Fibroblast of skin of abdomen (primary cell): ENCODE measurements at places on chromosomes 2 and 18.

DNA sequence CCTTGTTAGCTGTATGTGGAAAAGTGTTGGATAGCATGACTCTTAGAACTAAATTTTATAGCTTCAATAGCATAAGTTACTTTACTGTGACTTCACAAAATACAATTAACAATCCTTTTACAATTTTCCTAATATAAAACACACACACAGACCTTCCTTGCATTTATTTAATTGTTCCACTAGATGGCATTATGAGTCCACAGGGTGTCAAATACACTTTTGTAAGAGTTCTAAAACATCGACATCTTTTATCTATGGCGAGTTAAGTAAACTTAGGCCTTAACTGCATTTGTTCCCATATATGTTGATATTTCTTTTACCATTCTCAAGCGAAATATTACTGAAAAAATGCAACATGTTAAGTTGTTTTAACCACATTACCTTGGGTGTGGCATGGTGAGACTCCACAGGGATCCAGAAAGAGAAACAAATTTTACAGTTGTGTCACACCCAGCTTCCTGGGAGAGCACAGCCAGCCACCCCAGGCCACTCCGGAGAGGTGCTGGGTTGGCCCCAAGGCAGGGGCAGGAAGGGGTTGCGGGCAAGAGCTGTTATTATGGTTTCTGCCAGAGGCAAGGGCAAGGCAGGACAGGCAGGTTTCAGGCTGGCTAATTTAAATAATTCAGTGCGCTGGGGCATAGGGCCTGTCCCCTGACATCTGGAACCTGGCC, 312.4 kb upstream of the MC4R start:
- peak; percentile 24 for DNase-seq

DNA sequence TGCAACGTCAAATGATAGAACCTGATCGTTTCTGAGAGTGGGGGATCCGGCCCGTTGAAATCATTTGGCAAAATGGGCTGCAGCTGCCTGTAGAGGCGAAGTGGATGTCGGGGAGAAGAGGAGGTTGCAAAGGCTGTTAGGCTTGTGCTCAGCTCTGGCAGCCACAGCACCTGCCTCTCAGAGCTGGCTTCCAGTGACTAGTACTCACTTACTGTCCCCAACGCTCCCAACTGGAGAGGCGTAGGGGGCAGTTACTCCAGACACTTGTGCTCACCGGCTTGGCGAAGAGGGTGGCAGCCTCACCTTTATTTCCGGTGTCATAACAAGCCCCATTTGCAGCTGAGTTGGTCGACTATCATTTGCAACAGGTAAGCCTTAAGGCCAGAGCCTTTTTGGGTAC, 37.9 kb downstream of the NCK2 start:
- DNase-seq, result no peak

DNA sequence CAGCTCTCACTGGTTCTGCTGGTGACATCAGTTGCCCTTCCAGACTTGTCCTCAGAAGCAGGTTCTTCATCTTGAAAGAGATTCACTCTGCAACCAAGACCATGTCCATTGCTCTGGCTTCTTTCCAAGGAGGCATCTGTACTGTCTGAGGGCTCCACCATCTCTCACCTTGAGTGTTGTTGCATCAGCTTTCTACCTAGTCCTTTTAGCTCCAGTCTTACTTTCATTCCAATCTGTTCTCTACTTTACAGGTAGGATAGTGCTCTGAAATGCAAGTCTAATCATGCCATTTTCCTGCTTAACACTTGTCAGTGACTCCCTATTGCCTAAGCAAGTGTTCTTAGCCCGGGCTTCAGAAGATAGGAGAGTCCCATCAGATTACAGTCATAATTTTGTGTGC, 117.7 kb downstream of the EN1 start:
- no peak for DNase-seq

GRCh38 chr2:234771980-234772732, 179.7 kb upstream of the SH3BP4 start:
- peak; percentile 58 for DNase-seq

DNA sequence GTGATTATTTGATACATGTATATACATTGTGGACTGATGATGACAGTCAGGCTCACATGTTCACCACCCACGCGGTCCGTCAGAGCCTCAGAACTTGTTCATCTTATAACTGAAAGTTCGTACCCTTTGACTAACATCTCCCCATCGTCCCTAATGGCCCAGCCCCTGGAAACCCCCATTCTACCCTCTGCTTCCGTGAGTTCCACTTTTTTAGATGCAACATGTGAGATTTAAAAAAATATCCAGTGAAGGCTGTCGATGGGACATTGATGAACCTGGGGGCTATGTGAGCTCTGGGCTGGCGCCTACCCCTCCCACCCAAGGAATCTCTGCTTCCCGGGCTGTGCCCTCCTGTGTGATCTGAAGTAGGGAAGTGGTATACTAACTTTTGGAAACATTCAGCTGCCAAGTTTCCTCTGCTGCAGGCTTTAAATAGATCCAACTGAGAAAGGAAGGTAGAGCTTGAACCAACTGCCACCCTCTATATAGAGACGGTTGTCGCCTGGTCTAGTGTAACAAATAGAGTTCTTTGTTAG, 163.8 kb downstream of the FAM210A start:
- no peak for DNase-seq

DNA sequence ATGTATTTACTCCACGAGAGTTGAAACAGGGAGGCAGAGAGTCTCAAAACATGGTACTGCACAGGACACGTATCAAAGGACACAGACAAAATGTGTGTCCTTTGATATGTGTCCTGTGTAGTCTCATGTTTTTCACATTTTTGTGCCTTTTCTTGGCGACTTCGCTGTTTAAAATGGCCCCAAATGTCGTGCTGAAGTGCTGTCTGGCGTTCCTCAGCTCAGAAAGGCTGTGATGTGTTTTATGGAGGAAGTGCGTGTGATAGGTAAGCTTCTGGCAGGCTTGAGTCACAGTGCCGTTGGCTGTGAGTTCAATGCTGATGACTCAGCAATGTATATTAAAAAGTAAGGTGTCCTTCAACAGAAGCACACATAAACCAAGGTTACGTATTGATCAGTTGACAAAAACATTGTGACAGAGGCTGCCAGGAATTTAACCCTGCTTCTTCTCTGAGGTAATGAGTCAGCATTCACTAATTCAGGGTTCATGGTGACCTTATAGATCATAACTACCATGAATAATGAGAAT, 78.2 kb downstream of the DYSF start:
- peak; percentile 58 for DNase-seq

- DNase-seq, result no peak
Observed at GRCh38 chr2:27128668-27129571, 5.3 kb downstream of the ABHD1 start.

DNA sequence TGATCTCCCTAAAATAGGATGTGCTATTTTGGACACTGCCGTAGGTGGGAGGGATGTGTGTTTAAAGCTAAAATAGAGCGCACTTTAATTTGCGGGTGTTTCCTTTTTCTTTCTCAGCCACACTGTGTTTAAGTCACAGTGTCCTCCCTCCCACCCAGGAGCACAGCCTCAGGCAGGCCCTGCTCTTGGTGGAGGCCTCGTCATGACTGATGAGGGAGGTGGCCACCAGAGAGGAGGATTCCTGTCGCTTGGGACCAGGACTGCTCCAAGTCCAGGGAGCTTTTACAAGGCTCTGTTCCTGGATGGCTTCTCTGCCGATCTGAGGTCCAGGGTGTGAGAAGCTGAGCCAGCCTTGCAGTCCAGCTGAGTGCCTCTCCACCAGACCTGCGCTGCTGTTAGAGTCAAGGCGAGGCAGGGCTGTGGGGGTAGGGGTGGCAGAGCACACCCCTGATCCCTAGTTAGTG, 33.5 kb downstream of the INPP4A start:
- no peak for DNase-seq

DNA sequence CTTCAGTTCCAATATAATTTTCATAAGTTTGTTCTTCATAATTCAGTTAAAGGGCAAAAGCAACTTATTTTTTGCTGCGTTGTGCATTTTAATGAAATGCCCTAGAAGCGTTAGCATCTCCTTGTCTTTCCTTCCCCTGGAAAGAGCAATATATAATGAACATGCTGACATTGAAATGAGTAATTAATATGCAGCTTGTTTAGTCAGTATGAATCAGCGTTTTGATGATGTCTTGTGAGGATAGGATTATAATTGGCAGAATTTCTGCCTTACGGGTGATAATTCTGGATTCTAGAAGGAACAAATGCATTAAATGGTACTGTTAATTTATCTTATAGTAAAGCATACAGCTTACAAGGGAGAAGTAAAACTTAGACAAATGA, 152.3 kb upstream of the MMADHC start:
- DNase-seq, result peak; percentile 64

DNA sequence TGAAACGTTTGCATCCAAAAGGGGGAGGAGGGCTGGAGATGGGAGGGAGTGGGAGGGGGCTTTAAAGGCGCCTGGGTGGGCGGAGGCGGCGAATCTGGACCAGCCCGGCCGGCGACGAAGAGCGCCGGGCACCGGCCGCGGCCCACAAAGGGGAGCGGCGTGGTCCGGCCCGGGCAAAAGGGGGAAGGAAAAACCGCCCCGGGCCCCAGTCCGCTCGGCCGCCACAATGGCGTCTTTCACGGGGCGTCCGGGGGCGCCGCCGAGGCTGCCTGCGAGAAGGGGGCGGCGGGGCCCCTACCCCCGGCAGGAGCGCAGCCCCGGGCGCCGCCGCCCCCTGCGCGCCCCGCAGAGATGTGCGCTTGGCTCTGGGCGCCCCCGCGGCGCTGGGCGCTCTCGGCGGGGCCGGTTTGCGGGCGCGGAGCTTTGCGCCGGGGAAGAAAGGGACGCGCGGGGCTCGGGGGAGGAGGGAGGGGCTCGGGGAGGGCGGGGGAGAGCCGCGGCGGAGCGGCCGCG, 108.1 kb upstream of the KCTD1 start:
- no peak for DNase-seq

GRCh38 chr18:12855916-12856315, 28.1 kb downstream of the PTPN2 start:
- DNase-seq, result no peak

- DNase-seq, result no peak
Observed at GRCh38 chr2:158967114-158967730, 1.2 kb upstream of the TANC1 start.

GRCh38 chr2:32865399-32866068, 81.2 kb upstream of the LTBP1 start:
- DNase-seq, result peak; percentile 98

DNA sequence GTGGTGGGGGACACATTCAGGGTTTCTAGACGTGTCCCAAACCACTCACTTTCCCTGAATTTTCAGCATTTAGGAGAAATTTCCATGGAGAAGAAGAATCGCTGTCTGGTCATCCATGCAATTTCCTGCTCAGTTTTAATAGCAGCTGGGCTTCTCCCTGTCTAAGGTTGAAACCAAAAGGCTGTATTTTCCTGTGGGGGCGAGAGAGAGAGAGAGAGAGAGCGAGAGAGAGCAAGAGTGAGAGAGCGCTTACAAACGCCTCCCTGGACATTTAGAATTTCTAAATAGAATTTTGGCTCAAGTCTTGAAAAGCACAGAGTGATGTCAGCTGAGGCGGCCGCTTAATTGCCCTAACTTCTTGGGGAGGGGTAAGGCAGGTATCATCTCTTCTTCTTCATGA, 110.8 kb downstream of the SETBP1 start:
- DNase-seq, result no peak

- DNase-seq, result no peak
Observed at GRCh38 chr2:121200011-121200347, 85.0 kb downstream of the TFCP2L1 start.

DNA sequence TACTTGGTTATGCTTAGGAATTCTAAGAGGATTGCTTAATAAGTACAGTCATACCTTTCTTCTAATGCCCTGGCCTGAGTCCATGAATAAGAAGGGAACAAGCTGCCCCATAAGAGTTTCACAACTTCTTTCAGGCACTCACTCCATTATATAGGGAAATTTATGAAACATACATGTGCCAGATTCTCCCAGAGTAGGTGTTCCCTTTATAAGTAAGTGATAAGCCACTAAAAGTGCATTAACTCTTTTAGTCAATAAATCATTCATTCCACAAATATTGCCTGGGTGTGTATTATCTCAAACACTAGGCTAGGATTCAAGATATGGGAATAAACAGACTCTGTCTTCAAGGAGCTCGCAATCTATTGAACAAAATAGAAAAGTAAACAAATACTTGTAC, 84.5 kb upstream of the RBBP8 start:
- DNase-seq, result peak; percentile 85

DNA sequence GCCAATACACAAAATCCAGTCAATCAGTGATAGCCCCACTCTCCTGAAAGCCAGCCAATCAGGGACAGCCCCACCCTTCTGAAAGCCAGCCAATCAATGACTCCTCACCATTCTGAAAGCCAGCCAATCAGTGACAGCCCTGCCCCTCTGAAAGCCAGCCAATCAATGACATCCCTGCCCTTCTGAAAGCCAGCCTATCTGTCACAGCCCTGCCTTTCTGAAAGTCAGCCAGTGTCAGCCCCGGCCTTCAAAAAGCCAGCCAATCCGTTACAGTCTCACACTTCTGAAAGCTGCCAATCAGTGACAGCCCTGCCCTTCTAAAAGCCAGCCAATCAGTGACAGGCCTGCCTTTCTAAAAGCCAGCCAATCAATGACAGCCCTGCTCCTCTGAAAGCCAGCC, 95.9 kb upstream of the HDAC4 start:
- no peak for DNase-seq

DNA sequence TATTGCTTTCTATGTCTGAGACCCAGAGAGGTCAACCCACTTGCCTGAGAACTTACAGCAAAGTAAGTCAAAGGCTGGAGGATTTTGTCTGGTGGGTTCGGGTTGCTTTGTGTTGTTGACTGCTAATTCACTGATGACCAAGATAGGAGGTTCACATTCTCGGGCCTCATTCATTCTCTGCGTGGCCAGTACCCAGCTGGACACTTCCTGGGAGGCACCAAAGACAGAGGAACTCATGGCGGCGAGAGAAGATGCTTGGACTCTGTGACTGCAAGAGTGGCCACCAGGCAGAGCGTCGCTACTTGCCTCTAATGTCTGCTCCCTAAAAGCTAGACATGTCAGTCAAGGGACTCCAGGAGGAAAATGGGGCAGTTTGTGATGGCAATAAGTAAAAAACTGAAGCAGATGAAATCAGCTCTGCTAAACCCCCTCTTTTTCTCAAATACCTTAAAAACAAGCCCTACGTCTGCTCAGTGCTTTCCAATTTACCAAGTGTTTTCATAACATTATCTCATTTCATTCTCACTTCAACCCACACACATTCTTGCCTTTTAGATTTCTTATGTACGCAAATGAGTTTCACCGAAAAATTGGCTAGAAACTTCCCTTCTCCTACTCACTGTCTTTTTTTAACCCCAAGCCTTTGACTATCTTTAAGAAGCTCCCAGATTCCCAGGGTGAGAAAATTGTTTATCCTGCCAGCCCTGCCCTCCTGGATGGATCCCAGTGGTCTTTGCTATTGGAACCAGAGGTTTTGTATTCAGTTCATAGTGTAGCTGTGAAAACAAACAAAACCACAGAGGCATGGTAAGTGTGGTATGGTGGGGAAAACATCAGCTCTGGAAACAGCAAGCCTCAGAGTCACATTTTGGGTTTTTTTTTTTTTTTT, 4.9 kb upstream of the LBH start:
- DNase-seq, result peak; percentile 41

DNA sequence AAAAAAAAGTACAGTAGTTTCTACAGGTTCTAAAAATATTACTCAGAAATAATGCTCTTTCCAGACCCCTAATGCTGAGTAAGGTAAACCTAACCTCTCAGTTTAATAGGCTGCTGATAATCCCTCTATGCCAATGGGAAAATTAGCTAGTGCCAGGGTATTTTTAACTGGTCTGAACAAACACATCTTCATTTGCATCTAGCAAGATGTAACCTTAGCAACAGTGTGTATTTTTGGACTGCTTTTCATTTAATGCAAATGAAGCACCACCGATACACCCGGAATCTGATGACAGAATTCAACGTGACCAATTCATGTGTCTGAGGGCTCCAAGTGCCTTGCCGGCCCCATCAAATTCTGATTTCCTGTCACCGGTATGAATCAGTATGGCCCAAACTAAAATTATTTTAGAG, 47.4 kb upstream of the CYRIA start:
- DNase-seq, result no peak

- no peak for DNase-seq
Observed at GRCh38 chr2:32780961-32781360, 153.1 kb downstream of the TTC27 start.
